Naive thymus-derived CD4-positive, alpha-beta T cell (primary cell): ENCODE measurements at places on chromosomes 11 and 22. TPM values are rescaled to one million over a fixed set of nuclear protein-coding genes. Genes with fewer than 3 reads are reported as not detected.
A peak's percentile ranks its signal among the peaks of the same experiment; 100 is the strongest.

GRCh38 chr22:30114361-30114760, 34.1 kb downstream of the HORMAD2 start:
- H3K4me1 ChIP-seq = no peaks in the 10 kb centered on the region
- no peak overlapping the region for H3K4me3 ChIP-seq
- H3K27ac ChIP-seq = no peak overlapping the region
- no peak for DNase-seq

DNA sequence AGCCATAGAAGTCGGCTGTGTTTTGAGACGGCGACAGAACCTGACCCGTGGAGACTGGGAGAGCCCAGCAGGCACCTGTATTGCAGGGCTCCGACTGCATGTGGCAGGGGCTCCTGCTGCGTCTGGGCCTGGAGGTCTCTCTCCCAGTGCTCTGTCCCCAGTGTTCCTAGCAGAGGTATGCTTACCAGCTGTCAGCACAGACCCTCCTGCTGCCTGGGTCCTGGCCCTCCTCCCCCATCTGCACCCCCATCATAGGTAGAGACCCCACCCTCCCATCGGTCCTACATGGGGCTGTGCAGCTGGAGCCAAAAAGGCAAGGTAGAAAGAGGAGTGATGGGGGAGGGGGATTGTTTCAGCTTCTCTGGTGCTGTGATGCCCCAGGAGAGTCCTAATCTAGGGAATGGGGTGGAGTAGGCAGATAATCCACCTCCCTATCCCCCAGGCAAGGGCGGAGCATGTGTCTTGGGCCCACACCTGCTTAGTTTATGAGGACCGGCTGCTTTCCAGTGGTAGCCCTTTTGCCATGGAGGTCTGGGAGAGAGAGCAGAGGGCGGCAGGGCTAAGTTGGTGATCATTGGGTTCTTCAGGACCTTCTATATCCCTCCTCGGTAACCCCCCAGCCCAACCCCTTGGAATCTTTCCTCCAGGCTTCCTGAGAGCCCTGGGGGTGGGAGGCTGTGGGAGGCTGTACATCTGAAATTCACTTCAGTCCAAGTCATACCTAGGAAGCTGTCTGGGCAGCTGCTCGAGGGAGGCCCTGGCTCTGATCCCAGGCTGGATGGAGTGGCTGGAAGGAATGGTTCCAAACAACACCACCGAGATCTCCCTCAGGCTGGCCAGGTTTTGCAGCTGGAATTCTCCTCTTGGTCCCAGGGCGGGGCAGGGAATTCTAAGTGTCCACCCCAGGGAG, 5.3 kb downstream of the SLC7A4 start:
- H3K4me1 ChIP-seq = peaks cover 10% of the 10 kb centered on the region
- no peaks in the 10 kb centered on the region for H3K27me3 ChIP-seq
- no peaks in the 10 kb centered on the region for H3K36me3 ChIP-seq
- H3K27ac ChIP-seq = no peak overlapping the region
- DNase-seq = no peak
- no peak overlapping the region for H3K4me3 ChIP-seq

DNA sequence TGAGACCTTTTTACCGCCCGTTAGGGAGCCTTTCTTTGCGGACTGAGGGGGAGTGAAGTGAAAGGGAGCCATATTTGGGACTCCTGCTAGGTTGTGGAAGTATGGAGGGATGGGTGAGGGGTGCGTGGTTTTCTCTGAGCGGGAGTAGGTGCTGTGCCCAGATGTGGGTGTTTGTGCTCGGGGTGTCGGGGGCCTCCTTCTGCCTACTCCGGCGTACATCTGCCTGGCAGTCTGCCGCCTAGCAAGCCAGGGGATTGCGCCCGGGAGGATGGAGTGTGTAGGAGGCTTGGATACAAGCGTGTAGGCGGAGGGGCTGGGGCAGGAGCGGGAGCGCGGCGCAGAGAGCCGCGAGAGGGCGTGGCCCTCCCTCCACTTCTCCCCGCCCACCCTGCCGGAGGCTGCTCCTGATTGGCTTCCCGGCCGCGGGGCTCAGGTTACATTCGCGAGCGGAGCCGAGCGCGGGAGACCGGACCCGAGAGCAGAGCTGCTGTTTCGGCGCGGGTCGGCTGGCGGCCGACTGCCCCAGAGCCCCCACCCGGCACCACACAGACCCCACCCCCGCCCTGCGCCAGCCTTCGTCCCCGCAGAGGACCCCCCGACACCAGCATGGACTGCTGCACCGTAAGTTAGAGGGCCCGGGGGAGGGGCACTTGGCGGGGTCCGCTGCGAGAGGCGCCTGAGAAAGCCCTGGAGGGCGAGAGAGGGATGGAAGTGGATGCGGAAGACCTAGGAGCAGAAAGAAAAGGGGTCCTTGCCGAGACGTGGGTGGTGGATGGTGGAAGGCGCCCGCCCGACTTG, at the start of gene NRGN:
TSS of gene NRGN (plus strand) at position 464 of the 798 bp plus-strand sequence. CDS start at position 607, 143 bp downstream.
- peaks cover 5% of the 10 kb centered on the region for H3K4me1 ChIP-seq
- DNase-seq = peak; percentile 79
- H3K36me3 ChIP-seq = no peaks in the 10 kb centered on the region
- peak within 1 kb of the TSS; percentile 63 for H3K4me3 ChIP-seq

Gene CTSD
- 186 TPM for total RNA-seq

Gene APOL5
- total RNA-seq = not detected

Gene NXPE1
- not detected for total RNA-seq

DNA sequence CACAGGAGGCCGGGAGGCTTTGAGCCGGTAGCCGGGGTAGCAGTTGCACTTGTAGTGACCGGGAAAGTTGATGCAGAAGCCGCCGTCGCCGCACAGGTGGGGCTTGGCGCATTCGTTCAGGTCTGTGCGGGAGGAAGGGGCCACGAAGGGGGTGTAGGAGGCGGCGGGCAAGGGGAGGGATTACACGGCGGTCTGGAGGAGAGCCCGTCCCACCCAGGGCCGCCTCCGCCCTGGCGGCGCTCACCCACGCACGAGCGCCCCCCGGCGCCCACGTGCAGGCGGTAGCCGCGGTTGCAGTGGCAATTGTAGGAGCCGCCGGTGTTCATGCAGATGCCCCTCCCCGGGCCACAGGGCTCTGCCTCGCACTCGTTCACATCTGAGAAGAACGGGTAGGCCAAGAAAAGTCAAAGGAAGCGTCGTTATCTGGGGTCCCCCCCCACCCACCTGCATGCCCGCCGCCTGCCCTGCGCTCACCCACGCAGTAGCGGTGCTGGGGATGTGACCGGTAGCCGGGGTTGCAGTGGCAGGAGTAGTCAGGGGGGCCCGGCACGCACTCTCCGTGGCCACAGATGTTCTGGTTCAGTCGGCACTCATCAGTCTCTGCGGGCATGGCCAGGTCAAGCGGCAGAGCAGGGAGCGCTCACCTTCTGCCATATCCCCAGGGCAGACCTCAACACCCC, 10.6 kb downstream of the LTBP3 start:
- H3K27me3 ChIP-seq = no peaks in the 10 kb centered on the region
- no peak for DNase-seq
- H3K27ac ChIP-seq = peak overlapping the region; percentile 75
- peaks cover 47% of the 10 kb centered on the region for H3K4me1 ChIP-seq

Gene ELFN2
- total RNA-seq = 0.65 TPM
